ENCODE measurements at places on chromosomes 7 and 10.

DNA sequence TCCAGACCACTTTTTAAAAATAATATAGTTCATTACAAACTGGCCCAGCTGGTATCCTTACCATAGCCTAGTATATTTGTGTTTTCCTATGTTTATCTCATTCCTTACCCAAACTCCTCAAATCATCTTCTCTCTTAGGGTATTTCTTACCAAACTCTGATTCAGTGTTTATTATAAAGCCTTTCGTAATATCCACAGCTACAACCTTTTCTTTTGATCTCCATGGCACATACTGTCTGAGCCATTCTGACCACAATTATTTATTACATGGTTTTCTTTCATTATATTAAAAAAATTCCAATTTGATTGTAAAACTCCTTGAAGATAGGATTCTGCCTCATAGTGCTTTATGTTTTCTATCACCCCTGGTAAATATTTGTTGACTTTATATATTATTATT is 94.2 kb downstream of the LRMDA start:
- no peak for DNase-seq

GRCh38 chr10:46004963-46005362 is 25.5 kb downstream of the NCOA4 start:
- DNase-seq, result no peak

DNA sequence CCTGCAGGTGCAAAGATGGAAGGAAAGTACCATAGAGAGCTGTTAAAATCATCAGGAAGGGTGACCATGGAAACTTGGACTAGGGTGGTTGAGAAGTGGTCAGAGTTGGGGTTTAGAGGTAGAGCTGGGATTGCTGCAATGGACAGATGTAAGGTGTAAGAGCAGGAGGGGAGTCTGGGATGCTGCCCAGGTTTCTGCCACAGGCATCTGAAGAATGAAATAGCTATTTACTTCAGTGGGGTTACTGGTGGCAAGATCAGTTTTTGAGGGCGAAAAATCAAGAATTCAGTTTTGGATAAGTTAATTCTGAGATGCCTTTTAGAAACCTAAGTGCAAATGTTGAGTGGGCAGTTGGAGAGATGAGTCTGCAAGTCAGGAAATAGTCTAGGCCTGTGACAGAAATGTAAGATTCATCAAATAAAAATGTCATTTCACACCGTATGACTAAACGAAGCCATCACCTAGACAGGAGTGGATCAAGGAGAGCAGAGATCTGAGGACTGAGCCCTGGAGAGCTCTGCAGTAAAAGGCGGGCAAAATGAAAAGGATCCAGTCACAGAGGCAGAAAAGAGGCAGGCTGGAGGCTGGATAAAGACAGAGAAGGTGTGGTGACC is 22.7 kb upstream of the TOMM7 start:
- DNase-seq, result no peak

- DNase-seq, result no peak
Measured at GRCh38 chr10:110664483-110665420, 20.6 kb downstream of the RBM20 start.

DNA sequence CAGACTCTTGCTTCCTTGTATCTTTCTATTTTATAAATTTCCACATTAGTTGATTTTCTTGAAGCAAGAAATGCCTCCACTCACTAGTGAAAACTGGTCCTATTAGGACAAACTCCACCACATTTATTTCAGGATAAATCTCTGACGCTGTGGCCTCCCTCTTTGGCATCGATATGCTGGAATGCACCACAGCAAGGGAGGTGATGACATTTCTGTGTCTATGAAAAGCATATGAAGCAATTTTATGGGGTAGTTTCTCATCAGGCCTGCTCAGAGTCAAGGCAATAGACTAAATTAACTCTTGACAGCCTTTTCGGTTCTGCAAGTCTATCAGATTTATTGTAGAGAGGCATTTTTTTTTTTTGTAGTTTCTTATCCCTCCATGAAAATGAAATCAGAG is 304.4 kb downstream of the ZEB1 start:
- DNase-seq, result no peak

GRCh38 chr10:99370993-99371392 is 41.8 kb downstream of the CNNM1 start:
- DNase-seq, result no peak

DNA sequence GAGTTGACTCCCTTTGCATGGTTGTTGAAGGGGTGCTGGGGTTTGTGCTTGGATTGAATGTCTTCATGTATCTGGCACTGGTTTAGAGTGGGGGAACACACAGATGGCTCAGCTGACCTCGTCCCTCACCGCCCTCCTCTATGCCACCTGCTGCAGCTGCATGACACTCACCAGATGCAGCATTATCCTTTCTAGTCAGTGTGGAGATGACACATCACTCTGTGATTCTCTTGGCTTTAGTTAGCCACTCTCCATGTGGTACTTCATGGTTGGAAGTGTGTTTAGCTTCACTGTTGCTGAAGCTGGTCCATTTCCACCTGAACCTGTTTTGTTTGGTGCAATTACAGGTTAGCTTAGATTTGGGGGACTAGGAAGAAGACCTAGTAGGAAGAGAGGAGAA is 56.3 kb upstream of the BMPER start:
- no peak for DNase-seq
